ENCODE measurements at places on chromosomes 2 and 18. TPM values are rescaled to one million over a fixed set of nuclear protein-coding genes. Genes with fewer than 3 reads are reported as not detected.

ATP6V1B1 gene
- not detected for total RNA-seq

SKOR2 gene
- not detected for total RNA-seq

ABCB11 gene
- total RNA-seq: 0.04 TPM

AGFG1 gene
- total RNA-seq: 68.5 TPM

DES gene
- not detected for total RNA-seq

CRIM1 gene
- 43.6 TPM for total RNA-seq

SCN1A gene
- total RNA-seq: not detected

STAMBP gene
- total RNA-seq: 43.7 TPM

NYAP2 gene
- total RNA-seq: not detected

ELOA2 gene
- total RNA-seq: not detected

HES6 gene
- 10.9 TPM for total RNA-seq

PSTPIP2 gene
- total RNA-seq: not detected

LONRF2 gene
- not detected for total RNA-seq

MARCHF4 gene
- not detected for total RNA-seq

C2orf42 gene
- total RNA-seq: 19.0 TPM

NT5C1B gene
- total RNA-seq: not detected

MTX2 gene
- 33.2 TPM for total RNA-seq

ADD2 gene
- not detected for total RNA-seq

MYL1 gene
- not detected for total RNA-seq

ANKRD30BL gene
- total RNA-seq: not detected

OTX1 gene
- total RNA-seq: 2.9 TPM

IL18R1 gene
- total RNA-seq: not detected

EVA1A gene
- total RNA-seq: not detected

GAL3ST2 gene
- total RNA-seq: 1.1 TPM

DHX57 gene
- 17.7 TPM for total RNA-seq

MROH2A gene
- total RNA-seq: not detected

RUFY4 gene
- total RNA-seq: not detected

C1GALT1C1L gene
- not detected for total RNA-seq

TXNDC2 gene
- not detected for total RNA-seq

KCNG2 gene
- not detected for total RNA-seq

GATA6 gene
- total RNA-seq: not detected

TCF7L1 gene
- not detected for total RNA-seq

ANKRD62 gene
- total RNA-seq: 7.3 TPM

SERPINB11 gene
- not detected for total RNA-seq

TGFA gene
- total RNA-seq: not detected

IL37 gene
- total RNA-seq: not detected

LAMA1 gene
- not detected for total RNA-seq

ACTG2 gene
- total RNA-seq: not detected

RNF152 gene
- not detected for total RNA-seq

REG1A gene
- total RNA-seq: not detected

GKN1 gene
- not detected for total RNA-seq

KCTD1 gene
- total RNA-seq: 10.1 TPM

C1QL2 gene
- total RNA-seq: not detected

MMADHC gene
- total RNA-seq: 103 TPM

SKA1 gene
- total RNA-seq: 31.1 TPM

HOXD3 gene
- not detected for total RNA-seq

IL1R2 gene
- not detected for total RNA-seq

PROKR1 gene
- total RNA-seq: not detected

RNF125 gene
- total RNA-seq: 2.2 TPM

TMEM169 gene
- total RNA-seq: 0.57 TPM

SIX3 gene
- not detected for total RNA-seq

BOLL gene
- not detected for total RNA-seq

Measured in OCI-LY7 (cell line).